Germinal center (tissue), 1 donor: ENCODE measurements at places on chromosomes 12 and 14.

GRCh38 chr12:97642911-97643310 lies 180.3 kb downstream of the RMST start:
- no peak for DNase-seq

- DNase-seq = no peak
Observed at GRCh38 chr14:102821252-102821651, 44.0 kb downstream of the TRAF3 start.

GRCh38 chr12:116382686-116383530 lies 105.4 kb upstream of the MED13L start:
- no peak for DNase-seq

DNA sequence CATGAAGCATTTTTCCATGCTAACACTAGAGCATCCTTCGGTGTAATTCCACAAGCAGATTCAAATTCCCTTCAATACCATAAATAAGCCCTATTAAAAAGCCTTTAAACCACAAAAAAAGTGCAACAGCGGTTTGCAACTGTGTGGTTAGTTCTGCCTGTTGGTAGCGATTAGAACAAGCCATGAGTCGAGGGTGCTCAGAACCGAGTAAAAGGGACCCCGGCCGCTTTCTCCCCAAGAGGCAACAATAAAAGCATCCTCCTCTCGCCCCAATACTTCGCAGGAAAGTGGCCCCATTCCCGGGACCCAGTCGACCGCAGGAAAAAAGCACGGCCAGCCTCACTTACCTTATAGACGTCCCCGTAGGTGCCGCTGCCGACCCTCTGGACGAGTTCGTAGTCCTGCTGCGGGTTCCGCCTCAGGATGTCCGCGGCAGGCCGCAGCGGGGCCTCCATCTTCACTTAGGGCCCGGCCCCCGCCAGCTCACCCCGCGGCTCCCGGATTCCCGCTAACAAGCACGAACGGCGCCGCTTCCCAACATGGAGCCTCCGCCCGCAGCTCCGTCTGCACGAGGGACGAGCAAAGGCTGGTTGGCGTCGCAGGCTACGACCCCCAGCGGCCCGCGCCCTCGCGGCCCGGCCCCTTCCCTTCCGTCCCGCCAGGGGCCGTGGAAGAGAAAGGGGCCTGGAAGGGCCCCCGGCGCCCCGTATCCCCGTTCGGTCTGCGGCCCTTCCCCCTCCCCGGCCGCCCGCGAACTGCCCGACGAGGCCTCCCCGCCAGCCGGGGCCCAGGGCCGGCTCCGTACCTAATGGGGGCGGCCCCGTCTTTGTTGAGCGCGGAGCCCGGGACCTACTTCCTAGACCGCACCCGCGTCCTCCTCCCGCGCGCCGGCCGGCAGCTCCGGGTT lies 521 bp downstream of the MAP4K5 start:
- DNase-seq = peak; percentile 19

- no peak for DNase-seq
Observed at GRCh38 chr12:96246926-96247505, 52.8 kb downstream of the ELK3 start.

DNA sequence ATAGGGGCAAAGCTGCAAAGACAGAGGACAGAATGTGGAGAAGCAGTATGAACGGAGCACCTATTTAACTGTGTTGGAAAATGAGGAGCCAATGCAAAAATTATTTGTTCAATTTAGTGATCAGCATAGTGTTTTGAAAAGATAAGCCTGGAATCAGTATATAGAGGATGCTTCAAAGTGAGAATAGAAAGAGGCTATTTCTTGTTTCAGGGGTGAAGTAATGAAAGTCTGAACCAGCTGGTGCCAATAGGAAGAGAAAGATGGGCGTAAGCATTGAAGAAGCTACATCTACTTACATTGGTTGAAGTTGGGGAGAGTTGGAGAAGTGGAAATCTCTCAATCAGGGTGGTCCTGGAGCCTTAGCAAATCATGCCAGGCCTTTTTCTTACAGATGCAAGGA lies 77.3 kb upstream of the SLC38A4 start:
- no peak for DNase-seq

GRCh38 chr14:50039734-50040400 lies 76.5 kb downstream of the VCPKMT start:
- DNase-seq = no peak

DNA sequence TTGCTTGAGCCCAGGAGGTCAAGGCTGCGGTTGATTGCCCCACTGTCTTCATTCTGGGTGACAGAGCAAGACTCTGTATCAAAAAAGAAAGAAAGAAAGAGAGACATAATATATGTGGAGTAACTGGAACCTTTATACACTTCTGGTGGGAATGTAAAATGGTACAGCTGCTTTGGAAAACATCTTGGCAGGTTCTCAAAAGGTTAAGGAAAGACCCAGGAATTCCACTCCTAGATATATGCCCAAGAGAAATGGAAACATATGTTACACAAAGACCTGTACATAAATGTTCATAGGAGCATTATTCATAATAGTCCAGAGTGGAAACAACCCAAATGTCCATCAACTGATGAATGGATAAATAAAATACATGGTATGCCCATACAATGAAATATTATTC lies 7.2 kb downstream of the RBMS2 start:
- DNase-seq = no peak

DNA sequence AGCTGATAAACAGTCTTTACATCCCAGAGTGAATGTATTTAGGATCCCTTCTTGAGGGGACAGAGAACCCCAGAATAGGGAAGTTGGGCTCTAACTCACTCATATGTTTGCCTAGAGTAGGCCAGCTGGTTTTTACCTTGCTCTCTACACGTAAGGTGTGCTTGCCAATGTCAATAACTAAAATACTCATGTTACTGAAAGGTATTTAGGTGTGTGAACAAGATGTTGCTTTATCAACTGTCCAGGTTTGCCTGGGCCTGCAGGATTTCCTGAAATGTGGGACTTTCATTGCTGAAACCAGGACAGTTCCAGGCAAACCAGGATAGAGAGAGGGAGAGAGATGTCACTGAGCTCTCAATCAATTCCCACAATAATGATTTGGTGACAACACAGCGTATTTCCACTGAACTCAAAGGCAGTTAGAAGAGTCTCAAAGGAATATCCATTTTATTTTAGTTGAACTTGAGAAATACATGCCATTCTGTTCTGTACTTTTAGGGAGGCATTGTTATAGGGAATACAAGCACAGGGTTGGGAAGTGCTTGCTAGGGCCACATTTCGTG lies 171.7 kb downstream of the NRXN3 start:
- DNase-seq = no peak

- DNase-seq = no peak
Observed at GRCh38 chr12:59452746-59453145, 143.1 kb upstream of the SLC16A7 start.

- no peak for DNase-seq
Observed at GRCh38 chr12:28294300-28294699, 104.0 kb downstream of the CCDC91 start.

DNA sequence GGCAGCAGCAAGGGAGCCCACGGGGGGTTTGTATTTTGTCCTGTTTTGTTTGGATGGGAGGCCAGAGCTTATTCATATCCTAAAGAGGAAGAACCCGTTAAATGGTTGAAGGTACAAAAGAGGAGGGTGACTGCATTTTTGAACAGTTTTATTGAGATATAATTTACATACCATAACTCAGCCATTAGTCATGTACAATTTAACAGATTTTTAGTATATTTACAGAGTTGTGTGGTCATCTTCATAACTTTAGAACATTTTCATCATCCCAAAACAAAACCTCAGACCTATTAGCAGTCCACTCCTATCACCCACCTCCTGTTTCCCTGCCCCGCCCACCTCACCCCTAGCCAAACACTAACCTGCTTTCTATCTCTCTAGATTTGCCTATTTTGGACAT lies 12.6 kb downstream of the NRDE2 start:
- no peak for DNase-seq

DNA sequence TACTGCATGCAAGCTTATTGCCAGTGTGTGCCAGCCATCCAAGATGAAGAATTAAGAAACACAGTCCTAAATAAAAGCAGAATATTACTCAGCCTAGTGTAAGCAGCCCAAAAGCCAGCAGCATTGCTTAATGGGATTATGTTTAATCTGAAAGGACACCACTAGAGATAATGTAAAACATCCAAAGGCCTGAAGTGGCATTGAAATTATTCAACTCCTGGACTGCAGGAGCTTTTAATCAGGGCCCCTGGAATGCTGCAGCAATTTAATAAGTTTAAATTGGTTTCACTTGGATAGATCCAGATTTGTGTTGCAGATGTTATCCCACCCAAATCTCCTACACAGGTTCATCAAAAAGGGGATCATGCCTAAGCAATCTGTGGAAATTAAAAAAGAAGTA lies 193.0 kb downstream of the C12orf50 start:
- DNase-seq = no peak

- no peak for DNase-seq
Observed at GRCh38 chr12:107032266-107032665, 45.3 kb upstream of the MTERF2 start.

DNA sequence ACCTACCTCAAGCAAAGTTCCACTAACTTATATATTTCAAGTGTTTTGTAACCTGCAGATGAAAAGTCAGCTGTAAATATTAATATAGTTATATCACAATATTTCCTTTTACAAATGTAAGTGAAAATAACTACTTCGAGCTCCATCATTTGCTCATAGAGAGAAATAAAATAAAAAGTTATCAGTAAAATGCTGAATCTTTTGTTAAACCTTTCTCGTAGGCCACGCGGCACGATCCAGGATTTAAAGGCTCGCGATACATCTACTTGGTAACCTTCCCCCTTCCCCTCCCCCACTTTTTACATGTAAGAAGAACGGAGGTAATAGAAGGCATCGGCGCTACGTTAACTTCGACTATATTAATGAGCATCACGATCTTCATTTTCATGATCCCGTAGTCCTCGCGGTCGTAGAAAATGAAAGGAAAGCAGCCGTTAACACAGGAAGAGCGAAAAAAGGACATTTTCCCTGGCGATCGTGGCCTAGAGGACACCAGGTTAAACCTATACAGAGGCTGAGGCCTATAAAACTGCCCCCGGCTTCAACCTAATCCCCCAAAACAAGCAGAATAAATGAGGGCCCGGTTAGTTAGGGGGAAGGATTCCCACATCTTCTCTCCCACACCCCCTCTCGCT lies 508 bp downstream of the HNRNPC start:
- no peak for DNase-seq

- no peak for DNase-seq
Observed at GRCh38 chr12:27682534-27682933, 13.7 kb upstream of the REP15 start.

- no peak for DNase-seq
Observed at GRCh38 chr12:102182635-102183034, 15.0 kb downstream of the PMCH start.

- no peak for DNase-seq
Observed at GRCh38 chr14:94907626-94908261, 137.8 kb upstream of the GSC start.

GRCh38 chr12:45098766-45099165 lies 47.9 kb upstream of the DBX2 start:
- DNase-seq = no peak

GRCh38 chr12:88185988-88186387 lies 43.9 kb downstream of the TMTC3 start:
- DNase-seq = no peak

- DNase-seq = no peak
Observed at GRCh38 chr14:71733210-71733883, 198.9 kb upstream of the RGS6 start.

DNA sequence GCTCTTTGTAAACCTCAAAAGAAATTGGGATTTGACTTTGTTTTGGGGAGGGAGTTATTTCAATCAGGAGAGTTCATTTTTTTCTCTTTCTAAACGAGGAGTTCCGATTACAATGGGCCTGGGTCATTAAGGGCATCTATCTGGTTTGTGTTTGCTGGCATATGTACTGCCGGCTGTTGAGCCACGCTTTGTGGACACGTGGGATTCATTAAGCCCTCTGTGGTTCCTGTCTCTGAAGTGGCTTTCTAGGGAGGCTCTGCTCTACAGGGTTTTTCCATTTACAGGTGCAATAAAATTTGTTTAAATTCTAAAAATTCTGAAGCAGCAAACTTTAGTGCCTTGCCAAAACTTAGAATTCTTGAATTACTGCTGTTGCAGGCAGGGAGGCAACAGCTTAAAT lies 57.9 kb downstream of the GNS start:
- no peak for DNase-seq

- DNase-seq = no peak
Observed at GRCh38 chr14:33529787-33530757, 420.8 kb downstream of the EGLN3 start.

GRCh38 chr12:50110762-50111351 lies 1.2 kb upstream of the COX14 start:
- DNase-seq = peak; percentile 74

DNA sequence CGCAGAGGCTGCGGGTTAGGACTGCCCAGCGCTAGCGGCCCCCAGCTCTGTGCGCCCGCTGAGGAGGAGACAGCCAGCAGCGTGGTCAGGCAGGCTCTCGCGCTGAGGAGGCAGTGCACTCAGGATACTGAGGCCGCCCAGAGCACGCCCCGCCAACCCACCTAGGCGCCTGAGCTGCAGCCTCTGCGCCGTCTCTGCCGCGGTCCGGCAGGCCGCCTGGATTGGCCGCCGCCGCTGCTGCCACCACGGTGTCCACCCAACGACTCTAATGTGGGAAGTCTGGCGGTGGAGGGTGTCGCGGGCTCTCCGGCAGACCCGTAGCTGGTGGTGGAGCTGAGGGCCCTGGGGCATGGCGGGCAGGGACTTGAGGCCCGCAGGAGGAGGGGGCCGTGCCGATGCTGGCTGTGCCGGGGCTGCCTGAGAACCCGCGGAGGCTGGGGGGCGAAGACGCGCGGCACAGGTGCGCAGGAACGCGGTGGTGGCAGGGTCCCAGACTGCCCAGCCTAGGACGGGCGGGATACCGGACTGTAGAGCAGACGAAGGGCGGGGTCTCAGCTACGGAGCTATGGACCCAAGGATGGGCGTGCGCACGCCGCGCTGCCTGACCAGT lies 69.9 kb downstream of the ASCL4 start:
- no peak for DNase-seq

- DNase-seq = peak; percentile 54
Observed at GRCh38 chr12:117098361-117099217, 627 bp downstream of the TESC start.

DNA sequence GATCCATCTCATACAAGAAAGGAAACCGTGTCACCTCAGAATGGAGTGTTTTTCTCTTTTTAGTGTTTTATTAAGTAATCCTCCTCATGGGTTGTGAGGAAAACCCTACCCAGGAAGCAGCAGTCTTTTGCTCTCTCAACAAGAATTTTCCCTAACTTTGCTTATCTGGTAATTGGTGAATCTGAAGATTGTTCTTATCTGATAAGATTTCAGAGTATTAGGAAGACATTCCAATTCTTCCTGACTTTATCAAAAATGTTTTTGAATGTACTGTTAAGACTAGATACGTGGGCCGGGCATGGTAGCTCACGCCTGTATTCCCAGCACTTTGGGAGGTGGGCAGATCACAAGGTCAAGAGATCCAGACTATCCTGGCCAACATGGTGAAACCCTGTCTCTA lies 86.0 kb downstream of the PHLDA1 start:
- no peak for DNase-seq

- no peak for DNase-seq
Observed at GRCh38 chr12:48184549-48184922, 1.1 kb downstream of the CCDC184 start.
